A549 (cell line): ENCODE measurements at places on chromosomes 2 and 18.
A peak's percentile ranks its signal among the peaks of the same experiment; 100 is the strongest.

- DNase-seq, result no peak
These were observed 268.5 kb downstream of the SATB2 start for GRCh38 chr2:199189229-199189628.

GRCh38 chr2:35416391-35417140 lies 939.0 kb upstream of the CRIM1 start:
- no peak for DNase-seq

DNA sequence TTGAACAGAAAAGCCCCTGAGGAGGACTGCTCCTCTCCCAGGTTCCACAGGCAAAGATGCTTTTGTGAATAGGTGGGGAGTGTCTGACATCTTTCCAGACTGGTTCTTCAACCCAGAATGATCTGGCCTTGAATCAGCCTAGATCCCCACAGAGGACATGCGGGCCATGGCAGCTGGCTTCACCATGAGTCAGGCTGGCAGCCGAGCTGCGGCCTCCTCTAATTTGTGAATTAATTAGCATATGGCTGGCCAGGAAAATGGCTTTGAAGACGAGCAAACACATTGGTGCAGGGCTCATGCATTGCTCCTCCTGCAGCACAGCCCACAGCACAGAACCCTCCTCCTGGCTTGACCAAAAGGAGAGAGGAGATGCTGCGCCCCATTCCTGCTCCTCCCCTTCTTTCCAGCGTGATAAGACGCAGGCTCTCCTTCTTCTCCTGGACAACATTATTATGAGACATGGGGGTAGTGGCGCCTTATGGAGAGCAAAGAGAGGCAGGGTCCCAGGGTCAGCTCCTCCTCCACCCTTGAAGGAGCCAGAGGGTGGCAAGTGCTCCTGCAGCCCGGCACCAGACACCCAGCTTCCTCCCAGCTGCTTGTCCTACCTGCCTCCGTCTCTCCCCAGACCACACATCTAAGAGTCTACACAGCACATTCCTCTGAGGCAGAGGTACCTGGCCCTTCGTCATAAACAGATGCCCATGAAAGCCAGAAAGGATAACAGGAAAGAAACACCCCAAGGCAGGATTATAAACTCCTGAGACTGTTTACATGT lies 66.7 kb downstream of the EDAR start:
- DNase-seq, result no peak

DNA sequence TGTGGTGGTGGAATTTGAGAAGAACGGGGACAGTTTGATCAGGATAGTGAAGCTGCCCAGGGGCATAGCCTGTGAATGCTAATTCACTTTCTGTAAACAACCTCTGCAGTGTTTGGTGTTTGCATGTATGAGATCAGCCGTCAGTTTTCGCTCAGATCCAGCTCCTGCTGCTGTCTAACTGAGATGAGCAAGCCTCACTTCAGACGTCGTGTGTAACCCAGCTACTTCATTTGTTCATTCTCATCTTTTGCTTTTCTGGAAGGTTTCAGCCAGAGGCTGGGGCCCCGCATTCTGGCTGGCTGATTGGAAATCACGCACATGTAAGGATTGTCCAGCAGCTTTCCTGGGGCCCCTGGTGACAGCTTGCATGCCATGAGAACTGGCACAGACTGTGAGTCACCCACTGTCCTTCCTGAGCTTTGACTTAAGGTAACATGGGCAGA lies 48.9 kb downstream of the LDLRAD4 start:
- no peak for DNase-seq

- DNase-seq, result peak; percentile 62
These were observed 30.5 kb upstream of the NEDD4L start for GRCh38 chr18:58013241-58014211.

- DNase-seq, result no peak
These were observed 16.5 kb upstream of the MARCO start for GRCh38 chr2:118925476-118925875.

- DNase-seq, result peak; percentile 87
These were observed 2.9 kb upstream of the ATOH8 start for GRCh38 chr2:85750587-85751575.

DNA sequence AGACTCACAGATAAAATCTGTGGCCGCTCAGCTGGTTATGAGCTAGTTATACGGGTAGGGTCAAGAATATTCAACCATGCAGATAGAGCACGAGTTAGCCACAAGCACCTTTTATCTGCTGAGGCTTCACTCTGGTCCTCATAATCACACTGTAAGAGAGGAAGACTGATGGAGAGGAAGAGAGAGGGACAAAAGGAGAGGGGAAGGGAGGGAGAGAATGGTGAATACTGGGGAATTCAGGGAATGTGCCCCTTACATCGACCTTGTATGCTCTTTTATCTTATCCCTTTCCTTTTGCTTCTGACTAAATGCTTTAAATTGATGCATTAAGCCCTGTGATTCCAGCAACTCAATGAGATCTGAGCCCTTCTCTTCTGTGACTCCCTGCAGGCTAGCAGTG lies 333.1 kb downstream of the DSEL start:
- DNase-seq, result no peak

DNA sequence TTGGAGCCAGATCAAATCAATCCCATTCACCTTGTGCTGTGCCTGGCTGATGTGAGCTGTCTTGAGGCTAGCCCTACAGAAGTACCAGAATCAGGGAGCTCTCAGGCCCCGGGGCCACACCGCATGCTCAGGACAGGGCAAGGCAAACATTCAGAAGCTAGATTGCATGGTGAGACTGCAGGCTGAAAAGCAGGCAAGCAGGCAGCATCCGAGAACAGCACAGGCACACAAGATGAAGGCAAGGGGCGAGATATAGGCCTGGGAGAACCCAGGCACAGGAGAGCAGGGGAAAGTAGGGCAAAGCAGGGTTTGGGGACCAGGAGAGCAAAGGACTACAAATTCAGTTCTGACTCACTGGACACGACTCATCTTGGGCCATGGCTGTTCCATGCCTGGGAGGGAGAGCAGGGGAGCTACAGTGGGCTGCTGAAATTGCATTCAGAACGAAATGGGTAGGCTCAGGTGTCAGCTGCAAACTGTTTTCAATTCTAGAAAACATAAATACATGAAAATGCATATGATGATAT lies 59.6 kb downstream of the GALNT14 start:
- DNase-seq, result no peak

GRCh38 chr2:239871481-239872435 lies 153.4 kb downstream of the NDUFA10 start:
- no peak for DNase-seq

GRCh38 chr18:26480897-26481795 lies 67.2 kb downstream of the KCTD1 start:
- peak; percentile 95 for DNase-seq

DNA sequence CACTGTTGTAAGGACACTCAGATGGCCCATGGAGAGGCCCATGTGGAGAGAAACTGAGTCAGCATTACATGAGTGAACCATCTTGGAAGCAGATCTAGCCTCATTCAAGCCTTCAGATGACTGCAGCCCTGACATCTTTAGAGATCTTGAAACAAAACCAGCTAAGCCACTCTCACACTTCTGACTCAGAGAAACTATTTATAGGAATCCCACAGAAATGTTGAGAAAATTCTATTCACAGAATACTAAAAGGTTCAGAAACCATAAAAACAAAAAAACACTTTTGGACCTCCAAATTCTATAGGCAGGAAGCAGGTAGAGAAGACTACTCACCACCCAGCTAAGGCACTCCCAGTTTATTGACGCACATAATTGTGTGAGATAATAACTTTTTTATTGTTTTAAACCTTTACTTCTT lies 8.7 kb downstream of the TMEM169 start:
- no peak for DNase-seq

DNA sequence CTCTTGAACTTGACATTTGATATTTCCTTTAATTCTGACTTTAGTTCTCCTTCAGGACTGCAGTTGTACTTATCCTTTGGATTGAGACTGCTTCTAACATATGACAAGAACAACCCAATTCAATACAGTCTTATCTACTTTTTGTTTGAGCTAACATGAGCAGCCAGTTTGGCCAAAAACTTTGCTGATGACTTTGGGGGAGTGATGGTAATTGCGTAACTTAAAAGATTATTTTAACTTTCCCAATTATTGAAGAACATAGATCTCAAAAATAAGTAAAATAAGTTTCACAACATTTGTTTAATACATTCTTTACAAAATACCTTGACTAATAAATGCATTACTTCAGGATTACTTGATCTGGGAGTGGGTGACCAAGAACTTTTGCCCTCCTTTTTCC lies 1311.1 kb upstream of the NRXN1 start:
- no peak for DNase-seq

GRCh38 chr18:39825485-39826150 lies 2129.4 kb upstream of the PIK3C3 start:
- no peak for DNase-seq

GRCh38 chr18:58756148-58756547 lies 84.9 kb downstream of the MALT1 start:
- no peak for DNase-seq

DNA sequence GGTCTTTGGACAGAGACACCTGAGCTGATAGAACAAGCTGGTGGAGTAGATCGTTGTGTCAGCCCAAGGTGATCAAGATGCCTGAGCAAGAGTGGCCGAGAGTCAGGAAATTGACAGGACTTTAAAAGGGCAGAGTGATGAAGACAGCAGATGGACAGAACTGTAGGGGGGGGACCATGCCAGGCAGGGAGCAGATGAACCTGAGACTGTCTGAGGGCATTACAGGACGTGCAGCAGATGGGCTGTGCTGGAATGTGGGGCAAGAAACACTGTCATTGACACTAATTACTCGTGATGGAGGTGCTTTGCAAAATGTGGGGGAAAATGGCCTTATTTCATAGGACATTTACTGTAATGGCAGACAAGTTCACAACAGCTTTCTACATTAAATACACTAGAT lies 225.0 kb downstream of the THSD7B start:
- no peak for DNase-seq

DNA sequence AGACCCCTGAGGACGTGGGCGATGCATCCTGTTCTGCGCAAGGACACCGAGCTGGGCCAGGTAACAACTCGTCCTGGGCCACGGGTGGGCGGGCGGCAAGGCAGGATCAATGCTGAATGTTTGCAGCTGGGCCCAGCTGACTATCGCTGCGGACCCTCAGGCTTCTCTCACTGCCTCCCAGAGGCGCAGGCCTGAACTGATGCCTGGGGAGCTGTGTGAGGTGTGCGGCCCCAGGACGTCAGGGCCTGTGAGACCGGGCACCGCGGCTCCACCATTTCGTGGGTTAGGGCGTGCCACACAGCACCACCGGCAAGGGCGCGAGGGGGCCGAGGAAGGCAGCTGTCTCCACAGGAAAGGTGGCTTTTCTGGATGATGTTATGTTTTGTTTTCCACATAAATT lies 307.4 kb downstream of the NDUFA10 start:
- no peak for DNase-seq

GRCh38 chr2:162156149-162156548 lies 4.1 kb upstream of the GCG start:
- DNase-seq, result no peak

DNA sequence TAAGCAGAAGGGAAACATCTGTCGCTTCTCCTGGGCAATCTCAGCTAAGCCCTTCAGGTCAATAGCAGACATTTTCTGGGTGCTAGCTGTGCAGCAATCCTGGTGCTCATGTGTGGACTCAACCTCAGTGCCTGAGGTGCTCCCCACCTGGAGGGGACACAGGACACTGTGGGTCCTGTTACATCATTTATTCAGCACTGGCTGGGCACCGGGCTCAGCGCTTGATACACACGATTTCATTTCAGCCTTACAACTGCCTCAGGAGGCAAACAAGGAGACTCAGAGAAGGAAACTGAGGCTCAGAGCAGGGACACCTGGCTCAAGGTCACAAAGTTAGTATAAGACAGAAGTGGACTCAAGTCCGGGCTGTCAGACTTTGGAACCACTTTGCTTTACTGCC lies 46.7 kb downstream of the MARCO start:
- no peak for DNase-seq

DNA sequence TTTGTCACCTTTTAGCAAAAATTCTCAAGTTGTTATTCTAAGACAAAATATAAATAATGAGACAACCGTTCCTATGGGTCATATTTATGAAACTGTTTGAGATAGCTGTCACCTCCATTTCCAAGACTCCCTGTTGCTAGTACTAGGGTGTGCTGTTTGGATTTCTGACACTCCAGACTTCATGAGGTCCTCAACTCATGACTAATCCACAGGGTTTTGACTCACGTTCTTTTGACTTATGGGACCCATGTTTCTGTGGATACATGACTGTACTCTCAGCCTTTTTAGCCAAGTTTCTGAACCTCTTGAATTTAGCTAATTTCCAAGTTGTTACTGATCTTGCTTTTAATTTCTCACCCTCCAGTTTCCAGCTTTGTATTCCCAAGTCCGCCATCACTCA lies 178.7 kb upstream of the FAM98A start:
- DNase-seq, result no peak

- DNase-seq, result no peak
These were observed 170.1 kb upstream of the THUMPD2 start for GRCh38 chr2:39949131-39949530.

DNA sequence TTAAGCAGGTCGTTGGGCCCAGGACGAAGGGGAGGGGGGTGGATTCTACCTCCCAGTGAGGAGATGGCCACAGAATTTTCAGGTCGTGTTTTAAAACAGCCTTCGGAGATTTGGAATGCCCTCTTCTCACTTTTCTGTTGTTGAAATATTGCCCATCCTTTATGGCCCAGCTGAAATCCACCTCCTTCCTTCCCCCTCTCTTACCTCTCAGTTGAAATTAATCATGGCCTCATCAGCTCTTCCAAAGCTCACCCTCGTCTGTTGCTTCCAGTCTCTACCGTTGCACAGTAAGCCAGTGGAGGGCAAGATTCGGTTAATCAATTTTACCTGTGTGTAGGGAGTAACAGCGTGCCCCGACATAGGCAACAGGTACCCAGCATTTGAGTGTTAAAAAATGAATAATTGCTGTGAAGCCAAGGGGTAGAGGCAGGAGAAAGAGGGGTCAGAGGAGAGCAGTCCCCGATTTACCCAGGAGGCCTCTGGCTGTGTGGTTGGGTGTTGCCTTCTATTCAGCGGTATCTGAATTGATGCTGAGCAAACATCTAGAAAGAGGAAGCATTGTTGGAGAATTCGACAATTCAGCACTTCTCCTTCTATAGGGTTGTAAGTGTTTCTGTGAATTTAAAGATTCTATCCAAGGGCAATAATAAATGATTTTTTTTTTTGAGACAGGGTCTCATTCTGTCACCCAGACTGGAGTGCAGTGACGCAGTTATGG lies 8.6 kb upstream of the PDIA6 start:
- DNase-seq, result no peak

- no peak for DNase-seq
These were observed 4.6 kb downstream of the CD8A start for GRCh38 chr2:86786001-86786536.

- no peak for DNase-seq
These were observed 25.0 kb downstream of the TTC32 start for GRCh38 chr2:19876751-19877150.

GRCh38 chr18:27871726-27872125 lies 305.2 kb downstream of the CDH2 start:
- DNase-seq, result no peak

GRCh38 chr2:240876035-240876474 lies 7.4 kb downstream of the AGXT start:
- DNase-seq, result no peak

DNA sequence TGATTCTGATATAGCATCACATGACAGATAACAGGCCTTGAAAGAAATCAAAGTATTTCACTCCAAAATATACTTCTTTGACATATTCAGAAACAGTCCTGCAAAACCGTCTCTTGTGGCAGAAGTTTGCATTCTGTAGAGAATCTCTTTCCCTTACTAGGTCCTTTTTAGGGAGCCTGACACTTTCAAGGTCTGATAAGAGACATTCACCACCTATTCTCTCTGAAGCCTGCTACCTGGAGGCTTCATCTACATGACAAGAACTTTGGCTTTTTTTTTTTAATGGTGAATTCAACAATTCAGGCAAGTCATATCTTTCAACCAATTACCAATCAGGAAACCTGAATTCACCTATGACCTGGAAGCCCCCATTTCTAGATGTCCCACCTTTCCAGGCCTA lies 83.8 kb downstream of the CCDC178 start:
- DNase-seq, result no peak
